NCI-H446 treated with DMSO at 0.1 percent for 48 hours (cell line): ENCODE measurements at places on chromosomes 7 and 10.

- DNase-seq, result no peak
Observed at GRCh38 chr7:111074071-111074747, 16.7 kb upstream of the LRRN3 start.

- DNase-seq, result peak; percentile 13
Observed at GRCh38 chr7:14252458-14252857, 263.0 kb upstream of the ETV1 start.

- no peak for DNase-seq
Observed at GRCh38 chr7:146074195-146074765, 42.3 kb upstream of the CNTNAP2 start.

DNA sequence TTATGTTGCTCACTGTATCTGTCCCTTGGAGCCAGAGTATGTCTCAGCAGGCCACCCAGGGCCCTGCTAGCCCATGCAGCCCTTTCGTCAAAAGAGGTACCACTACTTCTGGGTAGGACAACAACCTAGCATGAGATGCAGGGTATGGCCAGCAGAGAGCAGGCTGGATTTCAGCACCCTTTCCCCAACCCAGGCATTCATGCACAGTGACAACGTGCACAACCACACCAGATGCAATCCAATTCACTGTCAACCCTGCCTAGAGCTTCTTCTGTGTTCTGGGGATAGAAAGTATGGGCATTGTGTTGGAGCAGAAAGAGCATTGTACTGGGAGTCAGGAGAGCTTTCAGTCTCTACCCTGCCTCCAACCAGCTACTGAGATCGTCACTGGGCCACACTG, 37.9 kb downstream of the JAZF1 start:
- DNase-seq, result no peak

- DNase-seq, result no peak
Observed at GRCh38 chr10:101752241-101752640, 23.7 kb downstream of the FGF8 start.

GRCh38 chr7:2936891-2937580, 92.9 kb upstream of the GNA12 start:
- no peak for DNase-seq
